ENCODE measurements at places on chromosomes 2 and 18. TPM values are rescaled to one million over a fixed set of nuclear protein-coding genes. Genes with fewer than 3 reads are reported as not detected.

Gene SMAD2
- 120 TPM for total RNA-seq

Gene GNLY
- not detected for total RNA-seq

DNA sequence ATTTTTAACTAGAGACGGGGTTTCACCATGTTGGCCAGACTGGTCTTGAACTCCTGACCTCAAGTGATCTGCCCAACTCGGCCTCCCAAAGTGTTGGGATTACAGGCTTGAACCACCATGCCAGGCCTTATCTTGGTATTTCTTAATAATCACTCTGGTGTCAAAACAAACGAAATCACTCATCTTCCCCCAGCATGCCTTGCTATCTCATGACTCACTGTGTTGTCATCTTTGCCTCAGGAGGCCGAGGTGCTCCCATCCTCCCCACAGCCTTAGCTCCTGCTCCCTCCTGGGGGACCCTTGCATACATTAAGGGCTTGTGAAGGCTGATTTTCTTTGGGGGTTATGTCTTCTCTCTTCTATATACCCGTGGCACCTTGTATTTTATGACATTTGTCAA is 250.1 kb upstream of the DPP10 start:
- no peak for DNase-seq

GRCh38 chr2:110220190-110220564 is 7.8 kb upstream of the MTLN start:
- no peak for DNase-seq

- peak; percentile 5 for DNase-seq
Observed at GRCh38 chr2:27527182-27527581, 30.5 kb downstream of the GCKR start.

GRCh38 chr18:63773551-63773950 is 1.7 kb upstream of the SERPINB7 start:
- DNase-seq = no peak

DNA sequence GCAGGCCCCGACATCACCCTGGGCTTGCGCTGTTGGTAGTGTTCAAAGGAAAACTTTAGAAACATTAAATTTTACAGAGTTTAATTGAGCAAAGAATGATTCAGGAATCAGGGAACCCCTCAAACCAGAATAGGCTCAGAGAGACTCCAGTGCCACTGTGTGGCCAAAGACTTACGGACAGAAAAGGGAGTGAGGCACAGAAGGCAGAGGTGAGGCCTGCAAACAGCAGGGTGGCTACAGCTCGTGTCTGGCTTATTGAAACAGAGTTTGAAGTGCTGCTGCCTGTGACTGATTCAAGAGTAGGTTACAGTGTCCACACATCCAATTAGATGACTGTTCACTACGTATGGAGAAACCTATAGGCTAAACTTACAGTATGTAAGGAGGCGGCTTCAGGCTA is 2.4 kb upstream of the CTDP1 start:
- DNase-seq = no peak

DNA sequence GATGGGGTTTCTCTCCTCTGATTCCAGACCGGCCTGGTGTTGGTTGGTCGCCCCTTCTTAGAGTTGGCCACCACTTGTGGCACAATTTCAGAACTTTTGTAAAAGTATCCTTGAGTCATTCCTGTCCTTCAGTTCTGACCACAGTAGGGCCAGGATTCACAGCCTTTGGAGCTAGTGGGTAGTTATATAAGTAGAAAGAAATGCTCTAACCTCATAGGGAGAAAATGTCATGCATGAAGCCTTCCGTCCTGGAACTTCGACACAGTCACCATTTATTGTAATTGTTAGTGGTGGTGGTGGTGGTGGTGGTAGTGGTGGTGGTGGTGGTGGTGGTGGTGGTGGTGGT is 65.4 kb downstream of the EPAS1 start:
- DNase-seq = peak; percentile 32

GRCh38 chr2:63667132-63667700 is 78.5 kb downstream of the MDH1 start:
- DNase-seq = no peak

Measured in astrocyte (in vitro differentiated cells and primary cell).